ENCODE measurements at places on chromosomes 13 and 19.

DNA sequence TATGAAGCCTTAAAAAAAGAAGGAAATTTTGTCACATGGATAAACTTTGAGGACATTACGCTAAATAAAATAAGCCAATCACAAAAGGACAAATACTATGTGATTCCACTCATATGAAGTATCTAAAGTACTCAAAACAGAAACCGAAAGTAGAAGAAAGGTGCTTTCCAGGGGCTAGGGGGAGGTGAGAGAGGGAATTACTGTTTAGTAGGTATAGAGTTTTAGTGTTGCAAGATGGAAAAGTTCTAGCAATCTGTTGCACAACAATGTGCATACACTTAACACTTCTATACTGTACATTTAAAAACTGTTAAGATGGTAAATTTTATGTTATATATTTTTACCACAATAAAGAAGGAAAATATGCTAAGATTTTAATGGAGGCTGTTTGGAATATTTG lies 83.0 kb downstream of the POLR1D start:
- DNase-seq: no peak

- no peak for DNase-seq
These were observed 24.5 kb upstream of the CEACAM8 start for GRCh38 chr19:42619271-42619670.

DNA sequence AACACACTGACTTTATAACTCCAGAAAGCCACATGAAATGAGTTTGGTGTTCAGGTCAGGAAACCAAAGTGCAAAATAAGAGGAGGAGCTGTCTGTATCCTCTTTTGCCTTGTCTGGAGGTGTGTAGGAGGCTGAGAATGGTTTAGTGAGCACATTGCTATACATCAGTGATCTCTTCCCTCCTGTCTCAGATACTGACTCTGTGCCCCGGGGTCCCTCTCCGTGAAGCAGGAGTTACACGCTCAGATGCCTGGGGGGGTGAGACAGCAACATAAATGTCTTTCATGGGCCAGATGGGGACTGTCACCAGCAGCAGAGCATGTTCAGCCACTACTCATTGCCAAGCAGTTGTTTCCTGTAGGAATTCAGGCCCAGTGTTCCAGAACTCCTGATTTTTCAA lies 285.4 kb downstream of the ATP8A2 start:
- no peak for DNase-seq

DNA sequence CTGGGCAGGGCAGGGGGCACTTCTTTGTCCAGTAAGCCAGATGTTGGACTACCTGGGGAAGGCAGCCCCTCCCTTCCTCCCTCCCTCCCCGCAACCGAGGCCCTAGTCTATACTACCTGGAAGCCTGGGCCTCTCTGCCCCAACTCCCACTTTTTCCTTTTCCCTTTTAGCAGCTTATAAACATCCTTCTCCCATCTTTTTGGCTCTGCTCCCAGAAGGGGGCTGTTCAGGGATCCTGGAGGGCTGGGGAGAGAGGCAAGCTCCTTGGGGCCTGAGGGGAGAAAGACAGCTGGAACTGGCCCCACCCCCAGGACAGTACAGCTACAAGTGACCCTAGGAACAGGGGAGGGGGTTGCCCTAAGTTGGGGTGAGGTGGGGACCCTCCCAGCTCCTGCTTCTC lies 44.9 kb downstream of the LYL1 start:
- DNase-seq: no peak

DNA sequence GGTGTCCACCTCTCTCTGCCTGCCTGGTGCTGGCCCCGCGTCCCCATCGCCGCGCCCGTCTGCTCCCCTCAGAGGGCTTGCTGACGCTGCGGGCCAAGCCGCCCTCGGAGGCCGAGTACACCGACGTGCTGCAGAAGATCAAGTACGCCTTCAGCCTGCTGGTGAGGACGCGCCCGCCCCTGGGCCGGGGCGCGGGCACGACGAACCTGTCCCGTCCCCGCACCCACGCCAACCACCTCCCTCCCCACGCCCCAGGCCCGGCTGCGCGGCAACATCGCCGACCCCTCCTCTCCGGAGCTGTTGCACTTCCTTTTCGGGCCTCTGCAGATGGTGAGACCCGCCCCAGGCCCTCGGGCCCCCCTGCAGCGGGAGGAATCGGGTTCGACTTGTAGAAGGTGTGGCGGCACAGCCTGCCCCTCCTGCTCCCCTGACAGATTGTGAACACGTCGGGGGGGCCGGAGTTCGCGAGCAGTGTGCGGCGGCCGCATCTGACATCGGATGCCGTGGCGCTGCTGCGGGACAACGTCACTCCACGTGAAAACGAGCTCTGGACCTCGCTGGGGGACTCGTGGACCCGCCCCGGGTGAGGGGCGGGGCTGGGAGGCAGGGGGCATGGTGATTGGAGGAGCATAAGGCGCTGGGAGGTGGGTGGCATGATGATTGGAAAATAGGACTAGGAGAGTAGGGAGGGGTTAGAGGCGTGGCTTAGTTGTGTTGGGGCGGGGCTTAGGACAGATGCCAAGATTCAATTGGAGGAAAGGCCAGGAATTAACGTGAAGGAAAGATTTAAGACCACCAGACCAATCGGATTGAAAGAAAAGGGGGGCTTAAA lies 6.6 kb downstream of the EPS8L1 start:
- no peak for DNase-seq

DNA sequence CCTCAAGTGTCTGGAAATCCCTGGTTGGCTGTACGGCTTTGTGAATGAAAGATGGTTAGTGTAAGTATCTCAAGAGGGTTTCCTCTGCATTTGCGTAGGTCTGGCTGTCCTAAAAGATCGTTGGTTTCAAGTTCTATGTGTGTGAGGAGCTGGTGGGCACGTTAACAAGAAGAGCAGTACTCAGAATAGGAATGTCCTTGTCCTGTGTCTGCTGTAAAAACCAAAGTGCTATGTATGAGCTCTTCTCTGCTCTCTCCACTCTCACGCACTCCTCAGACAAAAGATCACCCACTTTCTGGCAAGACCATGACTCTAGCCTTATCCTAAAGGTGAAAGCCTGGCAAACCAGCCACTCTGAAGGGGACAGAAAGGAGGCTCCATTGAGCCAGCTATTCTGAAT lies 39.1 kb downstream of the USP12 start:
- DNase-seq: no peak

DNA sequence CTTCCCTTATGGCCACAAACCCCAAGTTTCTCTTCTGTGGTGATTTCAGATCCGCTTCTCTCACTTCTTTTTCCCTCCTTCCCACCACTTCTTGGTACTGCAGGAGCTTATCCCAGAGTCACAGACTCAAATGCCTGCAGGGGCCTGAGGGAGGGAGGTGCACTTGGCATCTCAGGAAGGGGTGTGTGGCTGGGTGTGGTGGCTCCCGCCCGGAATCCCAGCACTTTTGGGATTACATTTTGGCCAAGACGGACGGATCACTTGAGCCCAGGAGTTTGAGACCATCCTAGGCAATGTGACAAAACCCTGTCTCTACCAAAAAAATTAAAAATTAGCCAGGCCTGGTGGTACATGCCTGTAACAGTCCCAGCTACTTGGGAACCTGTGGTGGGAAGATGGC lies 5.6 kb downstream of the USF2 start:
- no peak for DNase-seq

DNA sequence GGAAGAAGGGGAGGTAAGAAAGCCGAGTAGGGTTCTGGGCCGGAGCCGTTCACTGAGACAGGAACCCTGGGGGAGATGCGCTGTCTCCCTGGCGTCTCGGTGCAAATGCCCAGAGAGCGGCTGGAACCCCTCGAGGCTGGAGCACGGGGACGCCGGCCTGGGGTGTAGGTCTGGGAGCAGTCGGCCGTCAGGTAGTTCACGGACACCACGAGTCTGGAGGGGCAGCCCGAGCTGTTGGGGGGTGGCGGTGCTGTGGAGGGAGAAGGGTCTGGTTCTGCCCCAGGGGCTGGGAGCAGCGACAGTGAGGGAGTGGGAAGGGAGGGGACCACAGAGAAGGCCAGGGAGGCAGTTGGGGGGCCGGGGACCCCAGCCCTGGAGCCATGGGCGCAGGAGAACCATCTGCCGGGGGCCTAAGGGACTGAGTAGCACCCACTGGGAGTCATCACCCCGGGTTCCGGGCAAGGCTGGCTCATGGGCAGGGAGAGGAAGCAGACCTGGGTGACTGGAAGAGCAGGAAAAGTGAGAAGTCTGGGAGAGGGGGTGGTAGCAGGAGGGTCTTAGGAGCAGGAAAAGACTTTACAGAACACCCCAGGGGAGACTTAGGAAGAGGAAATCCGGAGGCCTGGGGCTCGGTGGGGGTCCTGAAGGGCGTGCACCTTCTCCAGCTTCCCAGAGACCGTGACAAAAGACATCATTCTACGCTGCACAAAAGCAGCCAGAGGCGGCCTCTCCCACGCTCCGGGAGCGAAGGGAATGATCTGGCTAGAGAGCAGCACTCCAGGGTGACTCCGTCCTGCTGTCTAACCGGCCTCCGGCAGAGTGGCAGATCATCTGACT lies 173.1 kb upstream of the SOX1 start:
- DNase-seq: no peak

- no peak for DNase-seq
These were observed 574 bp downstream of the MKNK2 start for GRCh38 chr19:2050349-2050990.

Measured in hypothalamus (tissue), 51 donors.